Fibroblast of skin of back (primary cell): ENCODE measurements at places on chromosomes 4 and X.
A peak's percentile ranks its signal among the peaks of the same experiment; 100 is the strongest.

GRCh38 chr4:54027311-54027710 is 37.1 kb downstream of the CHIC2 start:
- DNase-seq, result no peak

DNA sequence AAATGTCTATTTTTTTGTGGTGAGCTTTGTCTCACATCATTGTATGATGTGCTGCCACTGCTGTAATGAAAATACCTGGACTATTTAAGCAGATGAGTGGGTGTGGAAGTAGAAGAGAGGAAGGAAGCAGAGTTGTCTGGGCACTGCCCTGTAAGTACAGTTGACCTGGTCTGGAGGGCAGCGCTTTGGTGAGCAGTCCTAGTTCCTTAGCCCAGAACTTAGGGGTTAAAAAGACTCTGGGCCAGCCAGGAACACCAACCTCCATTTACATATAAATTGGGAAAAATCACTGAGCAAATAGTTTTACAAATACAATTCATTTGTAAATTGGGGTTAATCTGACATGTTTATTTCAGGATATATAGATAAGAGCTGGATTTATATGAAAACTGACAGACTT is 347.1 kb upstream of the FAT1 start:
- DNase-seq, result no peak

DNA sequence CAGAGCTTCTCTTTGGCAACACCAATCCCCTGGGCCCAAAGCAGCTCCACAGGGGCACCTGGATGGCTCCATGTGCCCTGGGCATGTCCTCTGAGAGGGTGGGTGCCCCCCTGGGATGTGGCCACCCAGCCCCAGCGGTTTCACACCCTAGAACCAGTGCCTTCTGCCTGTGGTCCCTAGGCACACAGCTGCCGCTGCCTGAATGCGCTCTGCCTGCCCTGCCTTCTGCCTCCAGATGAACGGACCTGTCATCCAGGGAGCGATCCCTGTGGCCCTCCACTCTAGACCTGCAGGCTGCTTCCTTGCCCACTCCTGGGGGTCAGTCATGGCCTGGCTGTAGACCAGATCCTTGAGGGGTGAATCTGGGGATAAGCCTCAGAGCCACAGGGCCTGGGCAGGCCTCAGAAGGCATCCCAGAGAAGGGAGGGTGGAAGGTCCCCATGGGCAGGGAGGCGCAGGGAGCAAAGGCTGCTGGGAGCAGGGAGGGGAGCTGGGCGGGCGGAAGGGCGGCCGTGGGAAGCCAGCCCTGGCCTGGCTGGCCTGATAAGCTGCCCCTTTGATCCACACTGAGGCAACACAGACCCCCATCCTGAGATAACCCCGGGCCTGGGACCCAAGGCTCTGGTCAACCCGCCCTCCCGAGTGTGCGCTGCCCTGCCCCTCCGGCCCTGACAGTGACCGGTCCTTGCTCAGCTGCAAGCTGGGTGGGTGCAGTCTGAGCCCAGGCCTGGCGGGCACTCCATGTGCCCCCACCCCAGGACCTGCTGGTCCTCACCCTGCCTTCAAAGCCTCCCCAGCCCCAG is 8.1 kb upstream of the FGFR3 start:
- DNase-seq, result no peak

DNA sequence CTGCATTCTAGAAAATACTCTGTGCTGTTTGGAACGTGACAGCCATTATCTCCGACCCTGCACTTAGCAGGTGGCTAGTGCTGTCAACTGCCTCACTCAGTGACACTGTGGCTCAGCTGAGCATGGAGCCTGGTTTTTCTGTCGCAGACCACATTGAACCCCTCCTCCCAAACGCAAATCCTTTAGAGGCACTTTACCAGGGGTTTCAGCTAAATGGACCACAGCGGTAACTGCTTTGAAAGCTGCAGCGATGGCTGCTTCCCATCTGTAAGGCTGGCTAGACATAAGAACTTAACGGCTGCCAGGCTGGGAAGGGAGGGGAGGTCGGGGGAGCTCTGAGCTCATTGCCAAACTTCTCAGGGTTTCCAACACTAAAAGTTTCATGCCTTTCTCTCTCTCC is 8.1 kb downstream of the SLC34A2 start:
- no peak for DNase-seq

- no peak for DNase-seq
Measured at GRCh38 chrX:69314436-69315348, 149.4 kb upstream of the PJA1 start.

DNA sequence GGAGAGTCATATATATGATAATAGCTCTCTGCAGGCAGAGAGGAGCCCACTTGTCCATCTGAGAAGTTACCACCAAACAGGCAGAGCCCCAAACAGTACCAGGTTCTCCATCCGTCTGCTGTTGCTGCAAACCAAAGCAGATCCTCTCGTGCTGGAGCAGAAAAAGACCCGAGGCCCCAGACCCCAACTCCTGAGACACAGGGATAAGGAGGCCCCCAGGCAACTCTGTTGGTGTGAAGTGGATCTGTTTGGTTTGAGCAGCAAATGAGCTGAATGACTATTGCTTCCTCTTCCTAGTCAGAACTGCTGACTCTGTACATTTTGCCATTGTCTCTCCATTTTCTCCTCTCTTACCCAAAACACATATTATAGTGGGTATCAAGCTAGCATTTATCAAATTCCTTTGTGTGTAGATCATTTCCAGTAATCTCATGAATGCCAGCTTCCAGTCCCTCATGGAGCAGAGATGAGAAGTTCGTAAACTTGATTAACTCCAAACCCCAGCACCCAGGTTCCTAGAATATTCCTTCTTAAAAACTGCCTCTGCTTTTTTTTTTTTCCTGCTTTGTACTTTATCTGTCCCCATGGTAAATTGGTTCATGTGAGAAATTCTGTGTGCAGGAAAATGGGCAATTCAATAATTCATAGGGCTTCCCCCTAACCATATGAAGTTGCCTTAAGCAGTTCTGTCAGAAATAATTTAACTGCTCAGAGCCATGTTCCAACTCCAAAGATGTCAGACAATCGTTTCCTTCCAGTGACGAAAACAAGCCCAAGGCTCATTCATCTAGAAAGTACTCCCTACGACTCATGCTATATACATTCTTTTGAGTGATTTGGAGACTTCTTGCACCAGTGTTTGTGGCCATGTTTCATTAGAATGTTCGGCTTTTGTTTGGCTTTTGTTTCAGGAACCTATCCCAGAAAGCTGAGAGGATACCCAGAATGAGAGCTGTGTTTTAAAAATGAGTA is 98.6 kb upstream of the ATXN3L start:
- DNase-seq, result peak; percentile 77

DNA sequence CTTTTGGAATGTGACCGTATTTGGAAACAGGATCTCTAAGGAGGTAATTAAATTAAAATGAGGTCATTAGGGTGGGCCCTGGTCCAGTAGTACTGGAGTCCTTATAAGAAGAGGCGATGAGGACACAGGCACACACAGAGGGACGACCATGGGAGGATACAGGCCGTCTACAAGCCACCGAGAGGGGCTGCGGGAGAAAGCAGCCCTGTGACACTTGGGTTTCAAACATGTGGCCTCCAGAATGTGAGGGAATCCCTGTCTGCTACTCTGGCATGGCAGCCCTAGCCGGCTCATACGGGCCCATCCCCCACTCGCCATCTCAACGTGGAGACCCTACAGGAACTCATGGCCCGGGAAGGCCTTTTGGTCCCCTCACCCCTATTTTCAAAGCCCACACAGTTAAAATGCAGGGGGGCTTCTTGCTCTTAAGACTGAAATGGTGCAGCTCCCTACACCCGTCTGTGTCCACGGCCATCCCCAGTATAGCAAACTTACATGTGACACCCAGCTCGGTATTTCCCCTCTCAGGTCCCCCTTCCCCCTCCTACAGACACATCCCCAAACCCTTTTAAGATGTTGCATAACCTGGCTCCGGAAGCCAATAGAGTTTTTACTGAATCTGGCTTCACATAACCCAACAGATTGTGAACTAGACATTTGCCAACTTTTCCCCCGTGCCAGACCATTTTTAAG is 124.1 kb upstream of the TBL1X start:
- peak; percentile 68 for DNase-seq

GRCh38 chr4:1290165-1290977 is 680 bp downstream of the MAEA start:
- peak; percentile 5 for DNase-seq

- peak; percentile 92 for DNase-seq
Measured at GRCh38 chr4:183182873-183183725, 84.0 kb downstream of the WWC2 start.
